ENCODE measurements at places on chromosomes 4 and X.

- DNase-seq = no peak
Measured at GRCh38 chr4:128068918-128069317, 7.8 kb downstream of the LARP1B start.

DNA sequence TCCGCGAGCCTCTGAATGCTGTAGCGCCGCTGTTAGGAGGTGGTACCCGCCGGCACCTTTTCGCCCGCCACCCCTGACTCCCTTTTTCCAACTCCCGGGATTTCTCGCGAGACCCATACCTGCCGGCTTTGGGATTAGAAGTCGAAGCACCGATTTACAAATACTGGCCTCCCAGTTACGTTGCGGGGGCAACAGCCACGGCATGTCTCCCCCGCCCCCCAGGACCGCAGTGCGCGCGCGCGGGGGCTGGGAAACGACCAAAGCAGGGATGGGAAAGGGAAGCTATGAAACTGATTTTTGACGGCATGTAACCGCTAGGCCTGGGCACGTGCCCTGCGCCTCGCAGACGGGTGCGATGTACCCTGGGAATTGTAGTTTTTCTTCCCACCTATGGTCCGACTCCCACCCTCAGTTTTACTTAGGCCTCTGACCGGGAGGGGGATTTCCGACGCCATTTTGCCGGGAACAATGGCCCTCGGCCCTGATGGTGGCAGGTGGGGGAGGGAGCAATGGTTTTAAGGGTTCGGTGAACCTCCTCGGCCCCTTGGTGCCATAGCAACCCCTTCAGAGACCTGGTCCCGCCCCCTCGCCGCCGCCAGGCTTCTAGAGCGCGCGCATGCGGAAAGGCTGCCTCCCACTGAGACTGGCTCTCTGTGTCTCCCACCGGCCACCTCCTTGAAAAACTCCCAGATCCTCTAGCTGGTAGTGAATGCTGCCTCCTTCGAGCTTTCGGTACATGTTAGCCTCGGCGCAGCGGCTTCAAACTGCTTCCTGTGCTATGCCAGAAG is 772 bp upstream of the WNK3 start:
- peak; percentile 57 for DNase-seq

DNA sequence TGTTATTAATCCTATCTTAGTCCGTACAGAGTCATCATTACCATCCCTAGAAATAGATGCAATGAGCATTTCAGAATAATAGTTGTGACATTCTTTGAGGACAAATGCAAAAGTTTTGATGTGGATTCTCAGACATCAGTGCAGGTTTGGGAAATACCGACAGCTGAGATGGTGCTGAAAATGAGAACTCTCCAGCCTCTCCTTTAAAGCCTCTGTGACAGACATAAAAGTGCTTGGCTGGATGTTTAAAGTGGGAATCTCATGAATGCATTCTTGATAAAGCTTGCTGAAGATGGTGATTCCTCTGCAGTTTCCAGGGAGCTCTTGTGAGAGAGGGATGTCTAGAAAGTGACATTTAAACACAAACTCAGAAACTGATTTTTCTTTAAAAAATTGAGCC is 35.0 kb upstream of the SLC7A11 start:
- no peak for DNase-seq

- DNase-seq = no peak
Measured at GRCh38 chr4:22947851-22948250, 255.1 kb downstream of the GBA3 start.

DNA sequence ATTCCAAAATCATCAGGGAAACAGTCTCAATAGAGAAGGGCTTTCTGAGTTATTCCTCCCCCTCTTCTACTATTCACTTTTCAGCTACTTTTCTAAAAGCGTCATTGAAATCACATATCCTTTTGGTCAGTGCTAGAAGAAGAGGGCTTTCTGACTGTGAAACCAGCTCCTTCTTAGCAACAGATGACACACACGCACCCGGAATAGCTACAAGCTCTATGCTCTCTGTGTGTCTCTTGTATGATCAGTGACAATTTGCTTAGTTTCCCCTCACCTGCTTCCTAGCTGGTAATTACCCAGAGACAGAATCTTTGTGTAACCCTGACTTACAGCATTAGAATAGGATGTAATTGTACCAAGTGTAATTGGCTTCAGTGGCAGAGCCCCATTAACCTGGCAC is 268.1 kb upstream of the SLITRK2 start:
- DNase-seq = no peak

GRCh38 chr4:106034220-106034619 is 138.9 kb downstream of the NPNT start:
- no peak for DNase-seq

GRCh38 chr4:184156163-184156920 is 61.3 kb downstream of the ENPP6 start:
- DNase-seq = no peak

GRCh38 chr4:144650311-144651005 is 4.5 kb downstream of the HHIP start:
- no peak for DNase-seq

DNA sequence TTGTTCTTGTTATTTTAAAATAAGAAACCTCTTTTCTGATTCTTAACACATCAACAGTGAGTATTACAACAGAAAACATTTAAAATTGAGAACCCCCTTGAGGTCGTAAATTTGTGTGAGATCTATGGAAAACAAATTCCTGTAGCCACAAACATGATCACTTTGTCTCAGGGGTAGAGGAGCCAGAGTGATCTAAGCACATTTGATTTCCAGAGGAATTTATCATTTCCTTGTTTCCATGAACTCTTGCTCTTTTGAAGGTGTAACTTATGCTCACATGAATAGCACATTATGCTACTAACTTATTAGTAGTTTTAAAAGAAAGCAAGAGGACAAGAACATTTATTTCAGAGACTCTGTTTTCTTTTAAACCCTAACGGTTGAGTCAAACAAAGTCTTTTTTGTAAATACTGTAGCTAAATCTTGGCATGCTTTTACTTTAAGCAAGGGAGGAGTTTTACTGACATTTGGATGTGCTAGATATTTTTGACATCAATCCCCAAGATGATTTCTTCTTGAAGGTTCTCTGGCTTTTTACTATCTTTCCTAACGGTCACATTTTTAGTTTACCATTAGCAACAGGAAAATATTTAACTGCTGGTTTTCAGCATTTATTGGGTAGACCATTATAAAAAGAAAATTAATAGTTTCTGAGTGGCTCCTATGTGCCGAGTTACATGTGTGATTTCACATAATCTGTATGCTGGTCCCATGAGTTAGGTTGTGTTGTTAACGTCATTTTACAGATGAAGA is 27.9 kb upstream of the ZCCHC12 start:
- no peak for DNase-seq

DNA sequence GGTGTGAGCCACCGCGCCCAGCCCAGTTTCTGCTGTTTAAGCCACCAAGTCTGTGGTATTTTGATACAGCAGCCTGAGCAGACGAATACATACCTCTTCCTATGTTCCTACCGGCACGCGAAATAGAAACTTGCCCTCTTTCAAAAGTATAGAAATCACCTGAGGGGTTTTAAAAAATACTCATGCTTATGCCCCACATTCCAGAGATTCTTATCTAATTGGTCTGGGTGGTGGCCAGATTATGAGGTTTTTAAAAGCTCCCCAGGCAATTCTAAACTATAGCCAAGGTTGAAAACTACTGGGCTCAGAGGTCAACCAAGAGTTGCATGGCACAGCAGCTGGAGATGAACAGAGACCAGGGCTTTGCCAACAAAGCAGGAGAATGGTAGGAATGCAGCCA is 24.9 kb upstream of the HUWE1 start:
- DNase-seq = no peak

DNA sequence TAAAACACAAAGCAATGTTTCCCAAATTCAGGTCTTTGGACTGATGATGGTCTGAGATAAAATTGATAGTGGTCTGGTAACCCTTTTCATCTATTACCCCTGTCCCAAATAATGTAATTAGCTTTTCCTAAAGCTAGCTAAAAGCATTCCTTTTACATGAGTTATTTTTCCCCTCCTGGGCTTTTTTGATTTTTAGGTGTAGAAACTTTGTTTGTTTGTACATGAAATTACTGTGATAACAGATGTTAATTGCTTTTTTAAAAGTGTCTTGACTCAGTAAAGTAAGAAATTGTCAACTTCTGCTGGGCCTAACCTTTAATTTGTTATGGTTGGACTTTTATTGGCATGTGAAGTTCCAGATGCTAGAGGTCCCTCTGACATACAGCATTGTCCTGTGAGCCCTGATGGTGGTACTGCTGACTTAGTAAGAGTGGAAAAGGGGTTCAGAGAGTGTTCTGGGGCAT is 145.5 kb downstream of the ARHGAP10 start:
- DNase-seq = no peak

- no peak for DNase-seq
Measured at GRCh38 chr4:173386751-173387150, 12.2 kb downstream of the SCRG1 start.

DNA sequence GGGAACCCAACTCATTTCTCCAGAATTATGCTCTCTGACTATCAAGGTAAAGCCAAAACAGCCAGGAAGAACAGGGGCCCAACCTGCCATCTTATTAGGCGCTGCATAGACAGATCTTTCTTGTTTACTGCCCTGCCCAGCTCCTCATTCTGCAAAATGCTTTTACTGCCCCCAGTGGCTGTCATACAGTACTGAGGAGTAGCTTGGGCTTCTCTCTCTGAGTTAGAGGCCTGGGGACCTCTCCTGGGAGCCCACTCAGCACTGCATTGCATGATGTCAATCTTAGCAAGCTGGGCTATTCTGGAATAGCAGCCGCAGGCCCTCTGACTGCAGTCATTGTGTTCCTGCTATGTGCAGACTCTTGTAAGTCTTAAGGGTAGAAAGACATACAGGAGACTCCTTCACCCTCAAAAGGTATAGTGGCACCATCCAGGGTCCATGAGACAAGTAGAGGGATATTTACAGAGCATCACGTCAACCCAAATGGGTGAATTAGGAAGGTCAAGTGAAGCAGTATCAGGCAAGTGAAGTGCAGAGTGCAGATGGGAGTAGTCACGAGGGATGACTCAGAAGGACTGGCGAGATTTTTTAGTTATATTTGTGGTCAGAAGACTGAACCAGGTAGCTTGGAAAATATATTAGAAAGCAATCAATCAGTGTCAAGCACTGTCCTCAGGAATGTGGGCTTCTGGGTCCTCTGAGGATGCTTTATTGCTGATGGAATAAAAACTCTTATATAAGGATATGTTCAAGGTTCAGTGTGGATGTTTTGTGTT is 294.1 kb upstream of the SFRP2 start:
- DNase-seq = no peak

DNA sequence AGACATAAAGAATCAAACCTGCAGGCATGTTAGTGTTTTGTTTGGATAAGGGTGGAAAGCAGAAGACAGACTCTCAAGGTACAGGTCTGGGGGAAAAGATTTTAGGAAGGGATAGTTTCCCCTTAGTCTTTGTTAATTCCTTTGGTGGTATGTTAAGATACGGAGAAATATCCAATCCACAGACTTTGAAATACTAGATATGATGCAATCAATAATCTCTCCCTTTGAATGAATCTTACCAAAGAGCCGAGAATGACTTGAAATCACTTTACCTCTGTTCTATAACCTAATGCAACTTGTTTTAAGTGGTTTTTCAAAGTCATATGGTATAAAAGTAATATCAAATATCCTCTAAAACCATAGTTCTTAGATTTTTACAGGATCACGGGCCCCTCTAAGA is 5.3 kb upstream of the BDH2 start:
- DNase-seq = no peak

- DNase-seq = no peak
Measured at GRCh38 chrX:78708262-78708661, 39.3 kb upstream of the LPAR4 start.

GRCh38 chrX:103927030-103927429 is 35.4 kb upstream of the TMSB15B start:
- DNase-seq = no peak

GRCh38 chr4:183304538-183304937 is 15.5 kb downstream of the CLDN22 start:
- DNase-seq = no peak

DNA sequence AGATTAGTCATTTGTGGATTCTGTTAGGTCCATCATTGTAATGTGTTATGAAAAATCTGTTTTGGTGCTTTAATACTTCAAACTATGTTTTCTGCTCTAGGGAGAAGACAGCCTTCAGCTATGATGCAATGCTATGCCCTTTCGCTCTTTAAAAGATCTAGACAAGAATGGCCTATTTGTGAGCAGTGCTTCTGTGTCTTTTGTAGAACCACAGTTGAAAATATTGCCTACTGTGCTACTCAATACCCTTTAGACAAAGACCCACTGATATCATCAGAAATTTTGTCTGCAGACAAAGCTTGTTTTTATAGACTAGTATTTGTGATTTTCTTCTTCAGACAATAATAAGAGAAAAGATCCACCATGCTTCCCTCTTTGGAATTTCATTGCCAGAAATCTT is 44.6 kb upstream of the SLITRK2 start:
- no peak for DNase-seq

- DNase-seq = no peak
Measured at GRCh38 chrX:107718156-107718621, 57.4 kb downstream of the TSC22D3 start.

DNA sequence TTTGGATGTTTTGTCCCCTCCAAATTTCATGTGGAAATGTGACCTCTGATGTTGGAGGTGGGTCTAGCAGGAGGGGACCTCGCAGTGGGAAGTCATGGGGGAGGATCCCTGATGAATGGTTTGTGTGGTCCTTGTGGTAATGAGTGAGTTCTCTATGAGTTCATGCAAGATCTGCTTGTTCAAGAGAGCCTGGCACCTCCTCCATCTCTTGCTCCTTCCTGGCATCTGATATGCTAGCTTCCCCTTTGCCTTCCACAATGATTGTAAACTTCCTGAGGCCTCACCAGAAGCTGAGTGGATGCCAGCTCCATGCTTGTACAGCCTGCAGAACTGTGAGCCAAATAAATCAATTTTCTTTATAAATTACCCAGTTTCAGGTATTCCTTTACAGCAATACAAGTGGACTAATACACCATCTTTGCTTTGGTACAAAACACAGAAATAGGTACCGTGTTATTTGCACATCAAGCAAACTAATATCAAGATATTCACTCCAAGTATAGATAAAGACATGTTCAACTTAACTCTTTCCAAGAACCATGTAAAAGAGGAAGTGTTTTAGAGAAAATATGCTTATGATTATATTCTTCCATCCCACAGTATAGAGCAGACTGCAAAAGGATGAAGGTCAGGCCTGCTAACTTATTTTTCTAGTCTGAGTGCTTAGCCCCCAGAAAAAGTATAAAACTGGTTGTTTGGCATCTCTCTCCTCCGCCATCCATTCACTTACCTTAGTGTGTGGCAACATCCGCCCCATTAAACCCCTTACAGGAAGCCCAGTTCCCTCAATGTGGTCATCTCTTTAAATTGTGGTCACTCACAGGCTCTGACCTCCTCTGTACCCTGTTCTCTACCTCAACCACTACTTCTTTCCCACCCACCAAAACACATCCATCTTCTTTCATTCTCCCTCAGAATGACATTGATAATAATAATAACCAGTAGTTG is 6.7 kb downstream of the ARAP2 start:
- DNase-seq = no peak

DNA sequence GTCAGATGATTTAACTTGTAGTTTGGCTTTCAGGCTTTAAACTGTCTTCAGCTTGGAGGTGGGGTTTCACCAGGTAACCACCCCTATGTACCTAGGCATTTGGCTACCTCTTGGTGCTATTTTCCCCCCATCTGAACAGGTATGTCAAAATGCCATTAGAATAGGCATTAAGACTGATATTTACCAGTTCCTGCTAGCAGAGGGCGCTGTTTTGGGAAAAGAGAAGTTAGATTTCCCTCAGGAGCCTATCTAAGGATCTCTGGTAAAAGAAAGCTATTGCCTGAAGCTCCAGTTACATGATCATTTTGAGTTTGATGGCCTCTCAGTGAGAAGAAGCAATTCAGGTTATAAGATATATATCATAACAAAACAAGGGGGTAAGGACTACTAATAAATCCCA is 879.1 kb downstream of the SH3BGRL start:
- no peak for DNase-seq

Data from spinal cord (tissue), 10 donors.